ELR (cell line): ENCODE measurements at places on chromosomes 7 and 10.
A peak's percentile ranks its signal among the peaks of the same experiment; 100 is the strongest.

- no peak for DNase-seq
Measured at GRCh38 chr10:92530421-92530820, 43.5 kb downstream of the IDE start.

DNA sequence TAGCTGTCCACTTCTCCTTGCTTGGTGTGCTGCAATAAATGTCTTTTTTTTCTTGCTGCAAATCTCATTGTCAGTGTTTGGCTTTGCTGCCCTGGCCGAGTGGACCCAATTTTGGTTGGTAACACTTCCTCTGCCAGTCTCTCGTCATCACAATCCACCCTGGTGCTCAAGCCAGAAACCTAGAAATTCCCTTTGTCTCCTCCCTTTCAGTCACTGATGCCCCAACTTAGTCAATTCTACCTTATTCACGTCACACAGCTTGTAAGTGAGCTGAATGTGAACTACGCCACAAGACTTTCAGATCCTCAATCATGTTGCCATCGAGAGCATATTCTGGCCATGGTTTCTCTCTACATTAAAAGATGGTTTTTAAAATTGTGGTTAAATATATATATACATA is 13.0 kb upstream of the FRA10AC1 start:
- DNase-seq, result no peak

GRCh38 chr7:73423519-73424488 is 9.8 kb upstream of the FZD9 start:
- DNase-seq, result no peak

DNA sequence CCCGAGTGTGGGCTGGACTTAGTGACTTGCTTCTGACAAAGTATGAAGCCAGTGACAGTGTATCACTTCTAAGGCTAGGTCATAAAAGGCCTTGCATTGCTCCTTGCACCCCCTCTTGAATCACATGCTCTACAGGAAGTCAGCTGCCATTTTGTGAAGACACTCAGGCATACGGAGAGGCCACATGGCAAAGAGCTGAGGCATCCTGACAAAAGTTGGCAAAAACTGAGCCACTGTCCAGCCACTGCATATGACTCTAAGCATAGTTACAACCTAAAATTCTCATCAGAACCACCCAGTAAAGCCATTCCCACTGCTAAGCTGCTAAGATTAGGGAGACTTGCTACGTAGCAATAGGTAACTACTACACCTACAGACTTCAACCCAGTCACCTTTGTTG is 18.6 kb downstream of the COBL start:
- no peak for DNase-seq

DNA sequence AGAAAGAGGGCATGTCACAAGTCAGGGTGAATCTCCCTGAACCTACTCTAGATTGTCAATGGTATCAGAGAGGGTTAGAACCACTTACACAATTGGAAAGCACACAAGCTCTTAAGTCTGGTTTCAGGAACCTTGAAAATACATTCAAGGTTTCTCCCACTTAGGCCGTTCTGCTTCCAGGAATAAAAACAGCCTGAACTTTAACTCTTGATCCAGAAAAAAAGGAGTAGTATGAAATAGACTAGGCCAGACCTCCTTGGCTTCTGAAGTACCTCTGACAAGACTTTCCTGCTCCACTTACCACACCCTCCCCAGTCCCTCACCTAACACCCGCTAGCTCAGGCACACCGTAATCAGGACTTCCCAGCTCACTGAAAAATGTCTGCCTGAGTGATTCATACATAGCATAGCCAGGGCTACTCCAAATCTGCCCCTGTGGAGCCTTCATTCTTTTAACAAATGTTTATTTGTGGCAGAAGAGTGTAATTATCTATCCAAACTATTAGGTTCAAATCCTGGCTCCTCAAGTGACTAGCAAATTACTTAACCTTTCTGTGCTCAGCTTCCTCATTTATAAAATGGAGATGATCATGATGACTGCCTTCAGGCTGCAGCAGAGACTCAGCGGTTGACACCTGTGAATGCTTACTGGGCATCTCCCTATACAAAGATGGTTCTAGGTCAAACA is 30.3 kb upstream of the IL6 start:
- peak; percentile 28 for DNase-seq

- no peak for DNase-seq
Measured at GRCh38 chr7:101608772-101609713, 20.1 kb downstream of the MYL10 start.

DNA sequence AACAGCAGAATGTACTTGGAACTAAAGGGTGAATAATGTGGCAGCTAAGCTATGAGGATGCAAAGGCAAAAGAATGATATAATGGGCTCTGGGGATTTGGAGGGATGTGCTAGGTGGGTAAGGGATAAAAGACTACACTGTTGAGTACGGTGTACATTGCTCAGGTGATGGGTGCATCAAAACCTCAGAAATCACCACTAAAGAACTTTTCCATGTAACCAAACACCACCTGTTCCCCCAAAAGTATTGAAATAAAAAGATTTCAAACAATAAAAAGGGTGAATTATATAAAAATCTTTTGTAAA is 1.6 kb upstream of the CHCHD2 start:
- no peak for DNase-seq

DNA sequence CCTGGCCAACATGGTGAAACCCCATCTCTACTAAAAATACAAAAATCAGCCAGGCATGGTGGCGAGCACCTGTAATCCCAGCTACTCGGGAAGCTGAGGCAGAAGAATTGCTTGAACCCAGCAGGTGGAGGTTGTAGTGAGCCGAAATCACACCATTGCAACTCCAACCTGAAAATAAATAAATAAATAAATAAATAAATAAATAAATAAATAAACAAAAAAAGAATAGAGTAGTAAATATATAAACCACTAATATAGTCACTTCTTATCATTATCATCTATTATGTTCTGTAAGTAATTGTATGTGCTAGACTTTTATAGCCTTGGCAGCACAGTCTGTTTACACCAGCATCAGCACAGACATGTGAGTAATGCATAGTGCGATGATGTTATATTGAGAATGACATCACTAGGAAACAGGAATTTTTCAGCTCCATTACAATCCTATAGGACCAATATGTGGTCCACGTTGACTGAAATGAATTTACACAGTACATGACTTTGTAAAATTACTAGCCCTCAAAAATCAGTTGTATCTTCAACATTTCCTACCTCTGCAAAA is 385.4 kb upstream of the ANKRD30A start:
- DNase-seq, result peak; percentile 4

DNA sequence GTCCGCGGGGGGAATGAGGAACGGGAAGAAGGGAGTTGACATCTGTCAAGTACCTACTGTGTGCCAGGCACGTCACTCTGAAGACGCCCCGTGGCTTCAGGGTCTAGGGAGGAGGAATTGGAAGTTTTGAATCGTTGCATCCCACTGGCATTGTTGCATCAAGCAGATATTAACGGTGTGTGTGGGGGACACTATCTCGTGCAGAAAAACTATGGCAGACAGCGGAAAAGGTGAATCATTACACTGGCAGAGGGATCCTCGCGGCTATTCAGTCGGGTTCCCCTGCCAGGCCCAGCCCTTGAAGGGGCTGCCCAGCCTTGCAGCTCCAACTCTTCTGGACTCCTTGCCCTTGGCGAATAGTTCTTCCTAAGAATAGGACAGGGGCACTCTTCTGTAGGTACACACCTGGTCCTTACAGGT is 1.0 kb upstream of the KIAA1549 start:
- no peak for DNase-seq

DNA sequence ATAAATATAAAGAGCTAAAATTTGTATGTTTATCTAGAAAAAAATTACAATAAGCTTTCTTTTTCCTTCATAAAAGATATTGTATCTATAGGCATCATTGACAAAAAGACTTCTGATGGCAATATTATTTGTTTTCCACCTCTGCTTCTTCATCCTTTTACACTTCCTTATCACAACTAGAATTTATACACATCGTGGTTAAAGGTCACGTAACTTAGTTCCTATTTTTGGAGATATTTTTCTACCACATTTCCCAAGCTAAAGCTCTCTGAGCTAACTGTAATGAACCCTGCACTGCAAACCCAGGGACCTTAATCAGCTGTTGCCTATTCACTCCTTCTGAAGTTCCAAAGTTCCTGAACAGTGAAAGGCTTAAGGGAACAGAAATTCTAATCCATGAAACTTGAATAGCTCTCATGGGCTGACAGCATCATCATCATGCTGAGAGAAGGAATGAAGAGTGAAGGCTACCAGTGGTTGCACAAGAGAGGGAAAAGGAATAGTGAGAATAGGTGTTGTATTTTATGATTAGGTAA is 106.1 kb upstream of the SLC13A1 start:
- DNase-seq, result no peak

- DNase-seq, result no peak
Measured at GRCh38 chr10:47372726-47373125, 11.4 kb downstream of the ZNF488 start.

DNA sequence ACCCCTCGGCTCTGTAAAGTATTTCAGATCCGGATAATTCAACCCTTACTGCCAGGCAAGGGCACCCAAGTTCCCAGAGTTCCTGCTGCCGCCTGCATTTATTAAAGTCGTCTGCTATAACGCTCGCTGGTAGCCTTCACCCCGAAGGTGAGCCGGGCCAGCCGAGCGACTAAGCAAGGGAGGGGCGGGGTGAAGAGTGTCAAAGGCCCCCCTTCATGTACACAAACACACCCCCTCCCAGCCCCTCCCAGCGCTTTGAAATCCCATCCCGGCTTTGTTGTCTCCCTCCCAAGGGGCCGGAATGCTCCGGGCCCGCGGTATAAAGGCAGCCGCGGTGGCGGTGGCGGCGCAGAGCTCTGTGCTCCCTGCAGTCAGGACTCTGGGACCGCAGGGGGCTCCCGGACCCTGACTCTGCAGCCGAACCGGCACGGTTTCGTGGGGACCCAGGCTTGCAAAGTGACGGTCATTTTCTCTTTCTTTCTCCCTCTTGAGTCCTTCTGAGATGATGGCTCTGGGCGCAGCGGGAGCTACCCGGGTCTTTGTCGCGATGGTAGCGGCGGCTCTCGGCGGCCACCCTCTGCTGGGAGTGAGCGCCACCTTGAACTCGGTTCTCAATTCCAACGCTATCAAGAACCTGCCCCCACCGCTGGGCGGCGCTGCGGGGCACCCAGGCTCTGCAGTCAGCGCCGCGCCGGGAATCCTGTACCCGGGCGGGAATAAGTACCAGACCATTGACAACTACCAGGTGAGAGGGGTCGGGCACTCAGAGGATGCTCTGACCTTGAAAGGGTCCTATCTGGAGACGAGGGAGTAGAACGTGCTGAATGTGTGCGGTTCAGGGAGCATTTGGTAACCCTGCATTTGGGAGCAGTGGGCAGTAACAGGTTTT is at the start of gene DKK1:
TSS of gene DKK1 (plus strand) at position 349 of the 889 bp plus-strand sequence. CDS start at position 503, 154 bp downstream.
- DNase-seq, result peak; percentile 89

- no peak for DNase-seq
Measured at GRCh38 chr7:5143935-5144903, 45.8 kb upstream of the WIPI2 start.

DNA sequence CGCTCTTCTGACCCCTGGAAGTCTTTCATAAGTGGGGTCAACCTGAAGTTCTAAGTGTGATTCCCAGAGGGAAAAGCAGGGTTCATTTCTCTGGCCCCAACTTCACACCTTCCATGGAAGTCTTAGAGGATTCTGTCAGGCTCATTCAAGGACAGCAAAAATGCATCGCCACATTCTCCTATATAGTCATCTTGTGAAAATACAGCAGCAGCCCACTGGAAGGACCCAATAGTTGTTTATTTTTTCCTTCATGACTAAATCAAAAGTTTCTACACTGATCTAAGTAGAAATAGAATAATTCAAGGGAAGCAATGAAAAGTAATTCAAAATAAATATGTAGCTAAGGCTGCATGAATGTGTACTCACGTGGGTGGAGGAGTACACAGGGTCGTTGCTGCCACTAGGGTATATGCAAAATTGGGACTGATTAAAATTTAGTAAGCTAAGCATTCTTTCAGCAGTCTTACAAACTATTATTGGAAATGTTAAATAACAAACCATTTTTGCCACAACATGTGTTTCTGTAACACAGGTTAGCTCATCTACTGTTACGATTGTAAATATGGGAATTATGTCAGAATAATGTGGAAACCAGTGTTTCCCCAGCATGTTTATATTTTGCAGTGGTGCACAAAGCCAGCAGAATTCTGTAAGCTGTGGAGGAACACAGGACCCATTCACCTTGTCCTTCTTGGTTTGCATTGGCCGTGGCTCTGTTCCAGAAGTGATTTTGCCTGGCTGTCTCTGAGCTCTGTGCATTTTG is 33.5 kb downstream of the EEPD1 start:
- DNase-seq, result no peak

DNA sequence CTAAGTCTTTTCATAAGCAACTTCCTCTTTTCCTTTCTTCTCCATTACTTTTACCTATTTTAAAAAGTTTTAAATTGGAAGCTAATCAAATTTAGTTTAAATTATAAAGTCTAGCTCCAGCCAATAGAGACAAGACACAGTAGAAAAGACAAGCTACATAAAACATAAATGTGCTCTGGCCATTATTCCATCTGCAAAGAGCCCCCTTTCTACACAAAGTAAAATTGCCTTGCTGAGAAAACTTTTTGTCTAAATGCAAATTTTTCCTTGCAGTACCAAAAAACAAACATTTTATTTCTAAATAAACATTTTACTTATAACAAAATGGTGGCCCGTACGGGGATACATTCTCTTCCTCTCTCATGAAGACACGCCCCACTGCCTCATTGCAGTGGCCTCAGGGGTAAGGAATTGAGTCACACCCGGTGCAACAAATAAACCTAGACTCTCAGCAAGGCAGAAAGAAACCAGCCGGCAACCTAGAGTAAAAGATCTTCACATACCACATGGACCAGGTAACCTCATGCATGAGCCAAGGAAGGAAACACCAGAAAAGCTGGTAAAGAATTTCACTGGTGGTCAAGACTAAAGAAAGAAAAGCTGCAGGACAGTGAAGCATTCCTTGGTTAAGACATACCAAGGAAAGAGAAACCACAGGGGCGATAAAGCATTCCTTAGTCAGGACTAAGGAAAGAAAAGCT is 71.6 kb upstream of the ZNF746 start:
- DNase-seq, result no peak

GRCh38 chr7:20236790-20237189 is 19.6 kb upstream of the MACC1 start:
- peak; percentile 26 for DNase-seq

DNA sequence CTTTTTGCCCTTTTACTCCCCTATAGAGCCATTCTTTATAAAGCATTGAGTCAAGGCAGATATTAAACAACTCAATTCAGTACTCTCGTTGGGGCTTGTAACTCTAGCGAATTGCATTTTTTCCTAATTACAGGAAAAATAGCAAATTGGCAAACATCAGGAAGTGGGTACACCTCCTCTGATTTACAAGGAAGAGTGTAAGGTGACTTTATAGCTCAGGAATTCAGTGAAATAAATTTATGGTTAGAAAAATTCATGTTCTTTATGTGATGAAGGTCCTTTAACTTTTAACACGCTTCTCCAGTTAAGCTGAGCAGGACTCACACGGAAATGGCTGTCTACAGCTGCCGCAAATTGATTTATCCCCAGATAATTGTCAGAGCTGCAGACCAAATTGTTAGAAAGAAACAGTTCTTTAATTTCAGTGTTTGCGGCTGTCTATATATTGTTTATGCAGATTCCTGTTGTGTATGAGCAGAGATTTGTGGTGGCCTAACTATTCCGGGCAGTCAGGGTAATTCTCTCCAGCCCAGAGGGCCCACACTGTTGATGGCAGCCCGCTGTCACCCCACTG is 151.1 kb upstream of the MKI67 start:
- DNase-seq, result no peak

GRCh38 chr7:126803060-126803665 is 449.6 kb downstream of the GRM8 start:
- DNase-seq, result peak; percentile 72

- DNase-seq, result no peak
Measured at GRCh38 chr7:150385302-150385723, 6.2 kb downstream of the ZNF775 start.
